Progenitor cell of endocrine pancreas (in vitro differentiated cells): ENCODE measurements at places on chromosomes 1 and 21. TPM values are rescaled to one million over a fixed set of nuclear protein-coding genes. Genes with fewer than 3 reads are reported as not detected.
A peak's percentile ranks its signal among the peaks of the same experiment; 100 is the strongest.

DNA sequence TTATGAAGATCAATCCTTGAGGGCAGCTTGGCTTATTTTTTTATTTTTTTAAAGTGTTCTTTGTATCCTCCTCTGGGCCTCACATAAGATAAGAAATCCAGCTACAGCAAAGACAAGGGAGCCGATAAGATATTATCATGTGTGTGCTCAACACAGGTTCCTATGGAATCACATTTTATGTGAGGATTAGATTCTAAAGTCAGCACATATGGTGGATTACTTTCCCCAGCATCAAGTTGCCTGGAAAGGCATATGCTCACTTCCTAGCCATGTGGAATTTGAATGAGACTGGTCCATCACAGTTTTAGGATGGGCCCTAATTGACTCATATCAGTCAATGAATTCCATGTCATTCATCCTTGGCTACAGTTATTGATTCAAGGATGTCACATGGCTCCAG is 456.9 kb upstream of the LRRC7 start:
- no peak for DNase-seq

SMIM1 gene
- total RNA-seq, result 10.8 and 12.0 TPM in 2 replicates

DNA sequence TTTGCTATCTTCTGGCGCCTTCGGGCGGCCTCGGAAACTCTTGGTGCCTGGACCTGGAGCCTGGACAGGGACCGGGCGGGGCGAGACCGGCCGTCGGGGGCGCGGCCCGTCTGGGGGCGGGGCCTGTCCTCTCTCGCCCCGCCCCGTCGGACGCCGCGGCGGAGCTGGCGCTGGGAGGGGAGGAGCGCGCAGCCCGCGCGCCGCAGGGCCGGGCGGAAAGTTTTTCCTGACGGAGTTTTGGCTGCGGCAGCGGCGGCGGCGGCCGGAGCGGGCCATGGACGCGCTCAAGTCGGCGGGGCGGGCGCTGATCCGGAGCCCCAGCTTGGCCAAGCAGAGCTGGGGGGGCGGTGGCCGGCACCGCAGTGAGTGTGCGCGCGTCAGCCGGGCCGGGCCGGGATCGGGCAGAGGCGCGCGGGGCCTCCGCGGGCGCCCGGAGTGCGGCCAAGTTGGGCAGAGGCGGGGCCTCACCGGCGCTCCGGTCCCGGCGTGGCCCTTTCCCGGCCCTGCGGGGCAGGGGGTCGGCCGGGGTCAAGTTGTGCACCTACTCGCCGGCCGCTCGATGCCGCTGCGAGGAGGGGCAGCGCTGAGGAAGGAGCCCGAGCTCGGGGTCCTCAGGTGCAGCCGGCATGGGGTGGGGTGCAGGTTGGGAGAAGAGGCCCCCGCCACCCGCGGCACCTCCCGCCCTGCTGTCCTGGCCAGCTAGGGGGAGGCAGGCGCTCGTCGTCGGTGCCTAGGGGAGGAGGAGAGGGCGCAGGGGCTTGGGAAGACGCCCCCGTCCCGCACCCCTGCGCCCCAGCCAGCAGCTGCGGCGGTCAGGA is at the start of gene LDLRAP1:
Gene LDLRAP1, plus strand, starts transcription at position 182 of the 818 bp plus-strand sequence. Its CDS starts 93 bp downstream, at position 275.
- peak; percentile 57 for DNase-seq

- no peak for DNase-seq
Observed at GRCh38 chr21:31110430-31110829, 72.2 kb upstream of the KRTAP19-8 start.

- DNase-seq, result no peak
Observed at GRCh38 chr1:79920960-79921669, 914.6 kb upstream of the ADGRL4 start.

DNA sequence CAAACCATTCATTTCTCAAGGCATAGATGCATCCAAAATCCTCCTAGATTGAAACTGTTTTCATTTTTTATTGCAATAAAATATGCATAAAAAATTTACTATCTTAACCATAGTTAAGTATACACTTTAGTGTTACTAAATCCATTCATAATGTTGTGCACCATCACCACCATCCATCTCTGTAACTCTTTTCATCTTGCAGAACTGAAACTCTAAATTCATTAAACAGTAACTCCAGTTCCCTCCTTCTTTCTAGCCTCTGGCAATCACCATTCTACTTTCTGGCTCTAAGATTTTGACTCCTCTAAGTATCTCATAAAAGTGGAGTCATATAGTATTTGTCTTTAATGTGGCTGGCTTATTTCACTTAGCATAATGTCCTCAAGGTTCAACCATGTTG is 236.8 kb downstream of the SMYD3 start:
- DNase-seq, result no peak

DNA sequence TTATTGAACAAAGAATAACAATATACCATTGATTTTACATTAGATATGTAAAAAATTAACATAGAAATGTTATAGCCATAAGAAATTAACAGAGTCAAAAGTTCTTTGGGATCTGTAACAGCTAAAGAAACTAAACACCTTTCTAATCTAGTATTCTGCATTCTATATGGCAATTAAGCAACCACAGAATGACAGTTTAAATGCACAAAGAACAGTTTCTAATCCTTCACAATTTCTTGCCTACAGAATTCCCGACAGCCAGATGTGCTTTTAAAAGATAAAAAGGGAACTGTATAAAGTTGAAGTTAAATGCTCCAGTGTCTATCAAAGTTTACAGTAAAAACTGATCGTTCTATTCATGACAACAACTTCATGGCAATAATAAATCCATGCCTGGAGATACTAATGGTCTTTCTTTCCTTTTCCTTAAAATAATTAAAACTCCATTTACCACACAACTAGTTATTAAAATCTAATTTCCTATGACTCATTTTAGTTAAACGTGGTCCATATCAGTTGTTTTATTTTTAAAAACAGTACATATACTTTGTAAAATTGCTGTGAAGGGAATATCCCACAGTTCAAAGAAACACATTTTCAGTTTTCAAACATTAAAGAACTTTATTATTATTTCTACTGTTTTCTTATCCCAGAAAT is 110.2 kb downstream of the EIF4G3 start:
- DNase-seq, result no peak

- no peak for DNase-seq
Observed at GRCh38 chr1:24609949-24610517, 33.1 kb upstream of the SRRM1 start.

NBPF14 gene
- 18.8 and 22.6 TPM in 2 replicates for total RNA-seq

DNA sequence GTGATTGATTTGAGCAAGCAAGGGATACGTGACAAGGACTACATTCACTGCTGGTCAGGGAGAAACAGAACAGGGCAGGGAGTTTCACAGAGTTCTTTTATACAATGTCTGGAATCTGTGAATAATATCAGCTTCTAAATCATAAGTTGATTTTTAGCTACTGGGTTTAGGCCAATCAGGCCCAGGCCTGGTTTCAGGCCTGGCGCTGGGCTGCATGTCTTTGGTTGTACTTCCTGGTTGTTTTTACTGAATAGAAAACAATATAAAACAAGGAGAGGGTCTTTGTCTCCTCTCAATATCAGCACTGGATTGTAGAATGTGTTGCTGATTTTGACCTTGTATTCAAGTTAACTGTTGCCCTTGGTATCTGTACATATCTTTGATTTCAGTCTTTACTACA is 865 bp upstream of the AMY2A start:
- DNase-seq, result no peak

DNA sequence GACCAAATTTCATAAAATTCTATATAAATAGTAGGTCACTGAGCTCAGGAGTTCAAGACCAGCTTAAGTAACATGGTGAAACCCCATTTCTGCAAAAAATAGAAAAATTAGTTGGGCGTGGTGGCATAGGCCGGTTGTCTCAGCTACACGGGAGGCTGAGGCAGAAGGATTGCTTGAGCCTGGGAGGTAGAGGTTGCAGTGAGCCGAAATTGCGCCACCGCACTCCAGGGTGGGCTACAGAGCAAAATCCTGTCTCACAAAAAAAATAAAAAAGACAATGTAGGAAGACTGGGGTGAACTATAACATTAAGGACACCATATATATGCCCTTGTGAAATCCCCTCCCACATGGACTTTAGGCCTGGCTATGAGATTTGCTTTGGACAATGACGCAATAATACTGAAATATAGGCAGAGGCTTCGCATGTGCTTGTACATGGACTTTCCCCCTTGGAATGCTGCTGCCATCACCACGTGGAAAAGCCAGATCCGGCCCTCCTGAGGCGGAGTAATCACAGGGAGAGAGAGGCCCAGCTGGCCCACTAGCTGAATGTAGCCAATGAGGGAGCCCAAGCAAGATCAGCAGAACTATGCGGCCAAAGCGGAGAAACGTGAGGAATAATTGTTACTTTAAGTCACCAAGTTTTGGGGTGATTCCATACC is 13.1 kb upstream of the USP1 start:
- DNase-seq, result no peak

- DNase-seq, result no peak
Observed at GRCh38 chr1:83741770-83742169, 257.2 kb downstream of the TTLL7 start.

- no peak for DNase-seq
Observed at GRCh38 chr1:106325600-106325999, 730.9 kb upstream of the PRMT6 start.

DNA sequence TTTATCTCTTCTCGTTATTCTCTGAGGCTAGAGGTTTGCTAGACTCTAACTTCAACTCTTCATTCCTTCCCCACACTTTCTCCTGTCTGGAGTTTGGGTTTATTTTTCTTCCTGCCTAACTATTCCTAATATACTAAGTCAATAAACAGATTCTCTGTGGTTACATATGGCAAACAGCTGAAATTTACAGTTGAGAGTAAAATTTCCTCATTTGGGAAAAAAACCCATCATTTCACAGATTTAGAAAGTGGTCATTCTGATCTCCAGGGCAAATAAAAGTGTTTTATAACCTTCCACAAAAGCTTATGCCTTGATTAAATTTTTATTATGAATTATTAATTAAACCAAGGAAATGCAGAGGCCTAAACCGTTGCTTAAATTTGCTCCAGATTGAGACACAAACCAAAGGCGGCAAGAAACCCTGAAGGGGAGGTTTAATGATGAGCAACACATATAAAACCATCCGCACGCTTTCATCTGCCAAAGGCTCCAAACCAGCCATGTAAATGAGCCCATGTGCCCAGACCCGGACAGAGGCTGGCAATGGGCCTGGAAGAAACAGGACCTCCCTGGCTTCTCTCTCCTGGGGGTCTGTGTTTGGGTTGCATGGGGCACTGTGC is 201.7 kb upstream of the LMO4 start:
- no peak for DNase-seq

DNA sequence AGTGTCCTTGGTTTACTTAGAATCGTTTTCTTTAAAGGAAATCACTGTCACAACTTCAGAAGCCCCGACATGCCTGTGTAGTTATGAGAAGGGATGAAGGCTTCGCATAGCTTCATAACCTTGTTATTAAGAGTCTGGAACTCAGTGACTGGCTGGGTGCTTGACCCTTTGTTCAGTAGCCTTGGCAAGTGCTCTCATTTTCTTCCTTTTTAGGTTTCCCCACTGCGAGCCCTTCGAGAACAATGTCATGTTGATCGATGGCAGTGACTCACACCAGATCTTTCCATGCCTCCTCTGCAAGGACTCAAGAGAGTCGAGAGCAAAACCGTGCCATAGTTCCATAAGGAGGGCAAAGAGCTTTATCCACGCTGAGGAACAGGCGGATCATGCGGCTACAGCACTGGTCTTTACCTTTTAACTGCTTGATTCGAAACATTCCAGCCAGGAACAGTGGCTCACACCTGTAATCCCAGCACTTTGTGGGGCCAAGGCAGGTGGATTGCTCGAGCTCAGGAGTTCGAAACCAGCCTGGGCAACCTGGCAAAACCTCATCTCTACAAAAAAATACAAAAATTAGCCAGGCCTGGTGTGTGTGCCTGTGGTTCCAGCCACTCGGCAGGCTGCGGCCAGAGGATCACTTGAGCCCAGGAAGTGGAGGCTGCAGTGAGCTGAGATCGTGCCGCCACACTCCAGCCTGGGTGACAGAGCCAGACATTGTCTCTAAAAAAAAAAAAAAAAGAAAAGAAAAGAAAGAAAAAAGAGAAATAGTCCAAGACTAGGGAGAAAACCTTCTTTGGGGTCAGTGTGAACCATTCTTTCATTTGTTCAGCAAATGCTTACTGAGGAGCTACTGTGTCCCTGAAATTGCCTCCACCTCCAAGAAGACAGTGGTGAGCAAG is 95.4 kb upstream of the ERRFI1 start:
- DNase-seq, result no peak

CDA gene
- total RNA-seq, result not detected in 2 replicates

DNA sequence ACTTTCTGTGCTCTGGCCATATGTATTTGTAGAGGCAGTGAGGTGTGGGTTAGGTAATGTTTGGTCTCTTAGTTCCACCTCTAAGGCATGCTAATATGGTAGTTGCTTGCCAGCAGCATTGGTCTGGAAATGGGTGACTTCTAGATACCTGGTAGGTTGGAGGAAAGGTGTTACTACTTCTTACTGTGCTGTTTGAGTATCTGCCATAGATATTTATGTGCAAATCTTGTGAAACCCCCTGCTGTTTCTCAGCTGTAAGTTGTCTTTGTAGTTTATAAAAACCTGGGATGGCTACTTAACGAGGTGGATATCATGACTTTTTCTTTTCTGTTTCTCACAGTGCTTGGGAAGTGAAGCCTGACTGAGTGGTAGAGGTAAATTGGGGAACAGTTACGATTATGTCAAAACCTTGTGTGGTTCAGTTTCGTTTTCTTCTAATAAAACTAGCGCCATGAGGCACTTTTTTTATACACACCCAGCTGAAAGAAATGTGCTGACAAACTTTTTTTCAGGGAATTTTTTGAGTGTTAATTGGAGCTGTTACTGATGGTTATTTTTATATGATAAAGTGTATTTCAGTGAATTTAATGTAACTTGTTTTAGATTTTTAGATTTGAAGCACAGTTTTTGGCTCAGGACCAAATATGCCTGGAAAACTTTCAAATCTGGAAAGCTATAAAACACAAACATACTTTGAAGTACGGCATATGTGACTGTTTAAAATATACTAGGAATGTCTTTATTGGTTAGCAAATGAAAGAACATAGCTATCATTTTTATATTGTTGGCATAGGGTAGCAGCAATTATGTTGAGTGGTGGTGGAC is 42.1 kb downstream of the CAMSAP2 start:
- no peak for DNase-seq

DNA sequence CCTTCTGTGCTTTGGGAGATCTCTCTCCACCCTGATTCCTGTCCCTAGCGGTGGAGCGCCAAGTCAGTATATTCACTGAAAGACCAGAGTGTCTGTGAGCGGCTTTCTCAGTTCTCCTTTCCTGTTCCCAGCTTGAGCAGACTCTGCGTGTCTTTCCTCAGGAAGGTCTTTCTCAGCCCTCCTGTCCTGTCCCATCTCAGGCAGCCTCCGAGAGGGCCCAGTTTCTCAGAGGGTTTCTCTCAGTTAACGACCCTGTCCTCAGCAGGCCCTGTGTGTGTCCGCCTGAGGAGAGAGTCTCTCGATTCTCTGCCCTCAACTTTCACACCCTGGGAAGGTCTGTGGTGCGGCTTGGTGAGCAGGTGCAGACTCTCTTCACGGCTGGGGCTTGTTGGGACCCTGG is 34.0 kb upstream of the CHIT1 start:
- DNase-seq, result no peak

GRCh38 chr1:150626150-150626549 is 3.3 kb downstream of the ENSA start:
- DNase-seq, result no peak

- DNase-seq, result no peak
Observed at GRCh38 chr1:35016406-35016805, 15.3 kb downstream of the ZMYM6 start.
